HFF-Myc (cell line): ENCODE measurements at places on chromosomes 2 and 18.

DNA sequence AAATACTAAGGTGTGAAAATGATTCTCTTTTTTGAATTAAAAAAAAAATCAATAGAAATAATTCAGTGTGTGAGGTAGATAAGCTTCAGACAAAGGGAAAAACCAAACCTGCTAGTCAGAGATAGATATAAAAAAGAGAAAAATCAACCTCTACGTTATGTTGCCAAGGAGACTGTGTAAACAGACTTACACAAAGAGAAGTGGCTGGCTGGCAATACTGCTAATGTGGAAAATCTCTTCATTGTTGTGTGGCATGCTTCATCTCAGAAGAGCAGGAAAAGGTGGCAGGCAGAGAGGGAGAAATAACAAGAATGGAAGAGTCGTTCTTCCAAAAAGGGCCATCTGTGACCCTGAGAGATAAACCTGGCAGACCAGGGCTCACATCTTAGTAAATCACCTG is 200.8 kb downstream of the SLC8A1 start:
- no peak for DNase-seq

GRCh38 chr2:150219861-150220260 is 267.6 kb downstream of the RND3 start:
- no peak for DNase-seq

DNA sequence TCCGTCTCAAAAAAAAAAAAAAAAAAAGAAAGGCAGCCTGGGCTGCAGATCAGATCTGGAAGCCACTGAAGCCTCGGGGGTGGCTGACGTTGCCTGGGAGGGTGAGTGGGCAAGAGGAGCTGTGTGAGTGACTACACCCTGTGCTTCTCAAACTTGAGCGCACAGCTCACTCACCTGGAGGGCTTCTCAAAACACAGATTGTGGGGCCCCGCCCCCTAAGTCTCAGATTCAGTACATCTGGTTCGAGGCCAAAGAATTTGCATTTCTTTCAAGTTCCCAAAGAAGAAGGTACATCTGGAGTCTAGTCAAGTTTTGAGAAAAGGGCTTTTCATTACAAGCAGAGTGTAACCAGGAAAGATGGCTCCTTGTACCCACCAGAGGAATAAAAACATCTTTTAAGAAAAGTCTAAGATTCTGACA is 97.7 kb upstream of the CAB39 start:
- DNase-seq = no peak

- DNase-seq = no peak
Observed at GRCh38 chr2:118845005-118845521, 2.4 kb downstream of the EN1 start.

DNA sequence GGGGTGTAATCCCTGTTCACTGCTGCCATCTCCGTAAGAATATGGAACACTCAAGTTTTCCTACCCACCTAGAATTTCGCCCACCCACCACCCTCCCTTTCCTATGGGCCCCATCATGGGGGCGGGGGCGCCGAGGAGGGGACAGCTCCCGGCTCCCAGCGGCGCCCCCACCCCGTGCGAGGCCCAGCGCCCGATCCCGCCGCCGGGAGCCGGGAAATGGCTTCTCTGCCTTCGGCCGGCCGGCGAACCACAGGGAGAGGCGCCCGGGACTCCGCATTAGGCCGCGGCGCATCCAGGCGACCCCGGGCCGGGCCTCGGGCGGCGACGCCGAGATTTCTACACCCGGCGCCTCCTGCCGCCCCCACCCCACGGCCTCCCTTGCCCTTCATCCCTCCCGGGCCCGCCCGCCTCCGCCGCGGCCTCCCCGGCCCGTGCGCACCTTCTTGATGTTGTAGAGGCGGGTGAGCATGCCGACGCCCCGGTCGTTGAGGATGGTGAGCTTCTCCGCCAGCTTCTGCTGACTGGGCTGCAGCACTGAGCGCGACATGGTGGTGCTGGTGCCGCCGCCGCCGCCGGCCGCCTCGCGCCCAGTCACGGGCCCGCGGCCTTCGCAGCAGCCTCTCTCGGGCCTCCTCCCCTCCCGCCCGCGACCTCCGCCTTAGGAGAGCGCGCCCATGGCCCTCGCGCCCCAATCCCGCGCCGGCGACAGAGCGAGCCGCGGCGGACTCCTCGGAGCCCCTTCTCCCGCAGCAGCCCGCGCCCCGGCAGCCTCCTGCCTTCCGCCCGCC is 510 bp downstream of the NCKAP1 start:
- DNase-seq = no peak

GRCh38 chr2:105761931-105762515 is 17.3 kb downstream of the NCK2 start:
- DNase-seq = no peak

GRCh38 chr18:46278481-46279465 is 174.6 kb downstream of the HAUS1 start:
- peak; percentile 38 for DNase-seq

- no peak for DNase-seq
Observed at GRCh38 chr2:216260629-216261028, 111.7 kb downstream of the MARCHF4 start.

DNA sequence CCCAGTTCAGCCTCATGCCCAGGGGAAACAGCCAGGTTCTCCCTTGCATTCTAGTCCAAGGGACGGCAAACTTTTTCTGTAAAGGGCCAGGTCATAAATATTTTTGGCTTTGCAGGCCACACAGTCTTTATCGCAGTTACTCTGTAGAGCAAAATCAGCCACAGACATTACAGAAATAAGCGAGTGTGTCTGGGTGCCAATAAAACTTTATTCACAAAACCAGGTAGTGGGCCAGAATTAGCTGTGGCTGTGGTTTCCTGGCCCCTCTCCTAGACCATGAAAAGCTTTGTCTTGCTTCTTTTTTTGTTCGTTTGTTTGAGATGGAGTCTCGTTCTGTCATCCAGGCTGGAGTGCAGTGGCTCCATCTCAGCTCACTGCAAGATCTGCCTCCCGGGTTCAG is 80.1 kb downstream of the EIPR1 start:
- no peak for DNase-seq

DNA sequence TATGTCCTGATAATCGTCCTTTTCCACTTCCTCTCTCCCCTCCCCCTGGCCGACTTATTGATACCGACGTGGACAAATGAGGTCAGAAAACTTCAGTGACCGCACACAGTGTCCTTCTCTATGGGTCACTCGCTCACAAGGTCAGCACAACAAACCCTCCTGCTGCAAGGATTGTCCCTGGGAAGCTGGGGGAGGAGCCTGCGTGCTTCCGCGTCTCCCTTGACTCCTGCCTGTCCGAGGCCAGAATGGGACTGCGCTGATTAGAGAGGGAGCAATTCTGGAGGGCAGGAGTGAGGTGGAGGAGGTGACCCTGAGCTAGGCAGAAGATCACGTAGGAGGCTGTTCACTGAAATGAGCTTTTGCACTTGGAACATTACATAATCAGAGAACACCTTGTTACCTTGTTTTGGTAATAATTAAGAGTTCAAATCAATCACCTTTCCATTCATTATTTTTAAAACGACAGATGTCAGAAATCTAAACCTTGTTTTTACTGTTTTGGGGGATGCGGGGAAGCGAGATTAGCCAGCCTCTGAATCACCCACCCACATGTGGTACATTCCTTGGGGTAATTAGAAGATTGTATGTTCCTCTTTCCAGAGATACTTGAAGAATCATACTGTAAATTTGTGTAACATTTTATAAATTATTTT is 70.6 kb downstream of the CTAGE1 start:
- no peak for DNase-seq

DNA sequence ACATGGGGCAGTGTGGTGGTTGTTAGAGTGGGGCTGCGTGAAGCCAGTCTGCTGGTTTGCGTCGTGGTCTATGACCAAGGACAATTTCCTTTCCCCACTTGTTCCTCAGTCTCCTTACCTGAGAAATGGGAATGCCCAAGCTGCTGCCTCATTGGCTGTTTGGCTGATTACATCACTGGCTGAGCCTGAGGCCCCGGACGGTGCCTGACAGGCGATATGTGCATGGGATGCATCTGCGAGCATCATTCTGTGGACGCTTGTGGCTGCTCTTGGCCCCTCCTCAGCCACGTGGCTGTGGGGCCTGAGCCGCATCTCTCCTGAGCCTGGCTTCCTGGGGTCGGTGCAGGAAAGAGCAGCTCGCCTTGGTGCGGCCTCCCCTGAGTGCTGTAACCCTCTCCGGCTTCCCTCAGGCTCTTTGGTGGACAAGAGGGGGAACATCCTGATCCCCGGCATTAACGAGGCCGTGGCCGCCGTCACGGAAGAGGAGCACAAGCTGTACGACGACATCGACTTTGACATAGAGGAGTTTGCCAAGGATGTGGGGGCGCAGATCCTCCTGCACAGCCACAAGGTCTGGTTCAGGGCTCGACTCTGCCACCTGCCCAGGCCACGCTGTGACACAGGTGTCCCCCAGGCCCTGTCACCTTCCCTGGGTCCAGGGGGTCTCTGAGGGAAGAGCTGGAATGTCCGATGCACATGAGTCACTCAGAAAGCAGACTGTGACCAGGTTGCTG is 17.2 kb downstream of the CNDP2 start:
- DNase-seq = no peak

DNA sequence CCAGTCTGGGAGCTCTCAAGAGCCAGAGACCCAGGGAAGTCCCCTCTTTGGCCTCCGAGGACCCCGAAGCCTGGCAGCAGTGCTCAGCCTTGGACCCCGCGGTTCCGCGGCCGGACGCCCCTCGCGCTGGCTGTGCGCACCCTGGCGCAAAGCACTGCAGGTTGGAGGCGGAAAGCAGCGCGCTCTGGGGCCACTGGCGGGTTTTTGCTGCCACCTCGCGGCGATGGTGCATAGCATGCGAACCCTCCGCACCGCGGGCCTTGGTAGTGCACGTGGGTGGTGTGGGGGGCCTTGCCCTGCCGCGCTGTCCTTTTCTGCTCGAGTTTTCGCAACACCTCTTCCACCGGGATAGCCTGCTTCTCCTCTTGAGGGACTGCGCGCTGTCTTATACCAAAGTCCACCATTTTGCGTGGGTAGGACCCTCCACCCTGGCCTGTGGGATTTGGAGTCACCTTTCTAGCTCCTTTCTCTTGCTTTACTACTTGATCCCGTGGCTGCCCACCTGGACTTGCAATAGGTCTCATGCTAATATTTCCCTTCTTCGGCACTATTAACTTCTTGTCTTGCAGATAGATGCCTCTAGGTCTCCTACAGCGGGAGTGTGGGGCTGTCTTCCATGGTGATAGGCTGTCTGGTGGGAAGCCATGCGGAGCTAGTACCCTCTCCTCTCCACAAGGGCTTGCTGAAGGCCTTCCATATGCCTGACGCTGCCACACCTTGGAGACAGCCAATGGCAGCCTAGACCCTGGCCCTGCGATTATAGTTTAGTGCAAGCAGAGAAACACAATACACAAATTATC is 14.3 kb downstream of the SIX3 start:
- no peak for DNase-seq

DNA sequence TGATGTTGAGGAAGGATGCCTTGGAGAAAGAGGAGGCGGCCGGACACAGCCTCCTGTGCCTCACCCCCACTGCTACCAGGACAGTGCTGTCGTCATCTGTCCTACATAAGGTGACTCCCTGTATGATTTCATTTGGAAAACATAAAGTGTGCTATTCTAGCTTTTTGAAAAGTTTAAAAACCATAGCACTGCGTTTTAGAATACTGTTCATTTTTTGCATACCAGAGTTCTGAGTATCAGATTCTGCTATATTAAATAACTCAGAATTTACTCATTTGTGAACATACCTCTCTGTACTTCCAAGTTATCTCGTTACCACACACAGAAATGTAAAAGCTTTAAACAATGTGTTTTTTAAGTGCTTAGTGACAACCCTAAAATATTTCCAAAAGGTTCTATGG is 302.9 kb downstream of the LRRTM1 start:
- no peak for DNase-seq

GRCh38 chr2:200254773-200255172 is 51.7 kb upstream of the SPATS2L start:
- DNase-seq = no peak

- no peak for DNase-seq
Observed at GRCh38 chr2:132383956-132384355, 32.6 kb upstream of the GPR39 start.

DNA sequence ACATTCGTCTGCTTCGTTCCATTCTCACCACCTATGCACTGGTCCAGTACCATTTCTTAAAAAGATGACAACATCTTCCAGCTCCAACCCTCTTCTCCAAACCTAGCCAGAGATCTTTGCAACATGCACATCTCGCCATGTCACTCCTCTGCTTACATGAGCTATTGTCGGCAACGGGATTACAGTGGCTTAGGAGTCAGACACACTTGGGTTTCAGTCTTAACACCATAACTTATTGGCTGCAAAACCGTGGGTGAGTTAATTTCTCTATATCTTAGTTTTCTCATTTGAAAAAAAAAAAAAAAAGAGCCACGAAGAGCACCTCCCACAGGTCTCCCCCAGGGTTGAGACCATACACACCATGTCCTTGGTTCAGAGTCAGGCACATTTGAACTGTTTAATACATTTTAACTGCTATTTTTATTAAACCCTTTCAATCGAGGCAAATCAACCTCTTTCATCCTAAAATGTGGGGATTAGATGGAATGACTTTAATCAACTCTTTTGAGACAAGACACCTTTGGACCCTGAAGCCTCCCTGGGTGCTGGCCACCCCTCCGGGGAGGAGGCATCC is 889 bp downstream of the ANKRD29 start:
- no peak for DNase-seq

DNA sequence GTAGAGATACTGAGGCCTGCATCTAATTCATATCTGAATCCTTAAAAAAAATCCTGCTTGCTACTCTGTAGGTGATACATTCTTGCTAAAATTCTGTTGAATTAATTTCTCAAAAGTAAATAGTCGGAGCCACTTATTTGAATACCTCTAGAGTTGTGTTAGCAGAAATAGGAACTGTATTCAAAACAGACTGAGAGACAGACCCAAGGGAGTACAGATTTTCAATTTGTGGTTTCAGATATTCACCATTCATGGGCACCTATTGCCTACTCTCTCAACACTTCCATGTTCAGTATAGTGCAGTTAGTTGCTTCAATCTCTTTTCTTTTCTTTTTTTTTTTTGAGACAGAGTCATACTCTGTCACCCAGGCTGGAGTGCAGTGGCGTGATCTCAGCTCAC is 46.6 kb upstream of the CTLA4 start:
- no peak for DNase-seq

- no peak for DNase-seq
Observed at GRCh38 chr2:211816754-211817153, 721.8 kb downstream of the ERBB4 start.

DNA sequence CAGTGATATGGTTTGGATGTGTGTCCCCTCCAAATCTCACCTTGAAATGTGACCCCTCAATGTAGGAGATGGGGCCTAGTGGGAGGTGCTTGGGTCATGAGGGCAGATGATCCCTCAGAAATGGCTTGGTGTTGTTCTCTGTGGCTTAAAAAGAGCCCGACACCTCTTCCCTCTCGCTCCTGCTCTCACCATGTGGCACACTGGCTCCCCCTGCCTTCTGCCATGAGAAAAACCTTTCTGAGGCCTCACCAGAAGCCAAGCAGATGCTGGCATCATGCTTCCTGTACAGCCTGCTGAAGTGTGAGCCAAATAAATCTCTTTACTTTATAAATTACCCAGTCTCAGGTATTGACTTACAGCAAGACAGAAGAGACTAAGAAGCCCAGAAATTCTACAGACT is 357.1 kb downstream of the NRXN1 start:
- DNase-seq = no peak

GRCh38 chr2:64179582-64180321 is 35.5 kb upstream of the PELI1 start:
- no peak for DNase-seq

GRCh38 chr2:195722075-195722474 is 65.0 kb downstream of the SLC39A10 start:
- DNase-seq = no peak
